ENCODE measurements at places on chromosomes 16 and 17.

DNA sequence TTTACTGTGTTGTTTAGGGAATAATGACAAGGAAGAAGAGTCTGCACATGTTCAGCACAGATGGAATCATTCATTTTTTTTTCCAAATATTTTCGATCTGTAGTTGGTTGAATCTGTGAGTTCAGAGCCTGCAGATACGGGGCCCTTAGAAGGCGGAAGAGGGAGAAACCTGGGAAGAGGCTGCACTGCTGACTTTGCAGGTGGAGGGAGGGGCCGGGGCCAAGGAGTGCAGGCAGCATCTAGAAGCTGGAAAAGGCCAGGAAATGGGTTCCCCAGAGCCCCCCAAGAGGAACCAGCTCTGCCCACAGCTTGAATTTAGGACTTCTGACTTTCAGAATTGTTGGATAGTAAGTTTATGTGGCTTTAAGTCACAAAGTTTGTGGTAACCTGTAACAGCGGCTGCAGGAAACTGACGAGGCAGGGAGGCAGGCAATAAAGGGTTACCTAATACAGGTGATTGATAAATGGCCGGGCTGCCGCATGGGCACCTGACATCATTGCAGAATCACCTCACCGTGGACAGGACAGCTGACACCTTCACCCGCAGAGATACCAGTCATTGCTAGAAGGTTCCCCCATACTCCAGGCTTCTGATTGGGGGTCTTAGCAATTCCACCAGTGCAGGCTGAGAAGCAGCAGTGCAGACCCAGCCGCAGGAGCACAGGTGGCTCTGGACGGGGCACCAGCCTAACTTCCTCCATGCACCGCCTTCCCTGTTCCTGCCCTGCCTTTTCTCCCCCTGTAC, 181.3 kb downstream of the IRF8 start:
- DNase-seq, result no peak

- DNase-seq, result peak; percentile 5
These were observed 16.7 kb downstream of the MMP28 start for GRCh38 chr17:35778641-35779196.

- DNase-seq, result peak; percentile 43
These were observed 204.1 kb upstream of the CIBAR2 start for GRCh38 chr16:85316321-85316919.

- no peak for DNase-seq
These were observed 316.3 kb downstream of the SEC14L1 start for GRCh38 chr17:77456951-77457548.

- DNase-seq, result no peak
These were observed 3.9 kb downstream of the HOXB1 start for GRCh38 chr17:48526608-48527546.

DNA sequence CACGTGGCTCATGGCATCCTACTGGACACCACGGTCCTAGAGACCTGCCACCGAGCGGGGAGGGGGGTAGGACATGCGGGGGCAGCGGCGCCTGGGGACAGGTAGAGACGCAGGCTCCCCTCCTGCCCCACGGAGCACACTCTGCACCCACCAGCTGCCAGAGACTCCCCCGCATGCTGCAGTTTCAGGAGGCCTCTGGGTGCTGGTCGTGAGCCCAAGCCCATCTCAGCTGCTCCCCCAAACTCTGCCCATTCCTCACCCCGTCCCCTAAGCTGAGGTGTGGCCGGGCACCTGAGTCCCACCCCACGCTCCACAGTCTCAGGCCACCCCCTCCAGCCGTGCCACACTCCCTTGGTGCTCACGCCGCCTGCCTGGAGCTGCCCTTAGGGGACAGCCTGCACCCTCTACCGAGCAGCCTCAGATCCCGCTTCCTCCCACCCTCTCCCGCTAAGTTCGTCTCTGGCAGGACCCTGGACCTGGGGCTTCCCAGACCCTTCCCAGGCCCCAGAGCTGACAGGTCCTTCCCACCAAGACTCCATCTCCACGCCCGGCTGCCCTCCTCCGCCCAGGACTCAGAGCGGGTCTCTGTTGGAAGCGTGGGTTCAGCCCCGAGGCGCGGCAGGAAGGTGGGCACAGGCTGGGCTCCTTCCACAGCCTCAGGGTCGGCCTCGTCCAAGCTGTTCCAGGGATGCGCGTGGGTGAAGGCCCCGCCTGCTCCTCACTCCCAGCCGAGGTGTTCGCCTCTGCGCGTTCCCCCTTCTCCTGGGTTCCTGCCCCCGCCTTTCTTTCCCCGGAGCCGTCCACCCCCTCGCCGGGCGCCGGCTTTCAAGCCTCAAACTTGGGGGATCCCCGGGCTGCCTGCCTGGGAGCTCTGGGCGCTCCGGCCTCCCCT, 1.3 kb downstream of the RAB40B start:
- no peak for DNase-seq

DNA sequence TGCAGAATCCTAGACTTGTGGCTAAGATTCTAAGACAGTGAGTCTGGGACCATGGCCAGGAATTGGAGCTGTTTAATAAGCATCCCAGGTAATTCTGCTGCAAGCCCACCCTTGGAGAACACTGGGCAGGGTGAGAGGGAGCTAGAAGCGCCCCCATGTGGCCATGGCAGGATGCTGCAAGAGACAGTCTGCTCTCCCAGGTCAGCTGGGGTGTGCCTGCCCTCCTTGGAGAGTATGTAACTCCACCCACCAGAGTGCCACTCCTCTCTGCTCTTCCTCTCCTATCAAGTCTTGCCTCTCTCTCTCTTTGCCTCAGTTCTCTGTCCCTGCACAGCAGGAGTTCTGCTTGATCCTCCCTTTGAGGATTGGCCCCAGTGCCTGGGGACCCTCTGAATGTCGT, 14.9 kb downstream of the RCVRN start:
- no peak for DNase-seq

DNA sequence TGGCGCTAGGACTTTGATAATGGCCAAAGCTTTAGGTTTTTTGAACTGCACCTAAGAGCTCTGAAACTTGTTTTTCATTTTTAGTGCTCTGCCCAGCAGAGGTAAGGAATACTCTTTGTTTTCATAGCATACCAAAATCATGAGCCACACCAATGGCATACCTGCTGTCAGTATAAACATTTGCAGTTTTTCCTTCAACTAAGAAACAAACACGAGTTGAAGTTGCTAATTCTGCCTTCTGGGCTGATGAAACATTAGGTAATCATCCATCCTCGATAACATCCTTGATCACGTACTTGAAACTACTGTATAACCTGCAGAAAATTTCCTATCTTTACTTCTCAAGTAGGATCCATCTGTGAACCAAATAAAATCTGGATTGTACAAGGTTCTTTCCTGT, 20.6 kb upstream of the B4GALNT2 start:
- DNase-seq, result no peak

GRCh38 chr16:29663016-29663806, at the start of gene SPN:
Gene SPN, plus strand, starts transcription at chr16:29663247. Its CDS starts 482 bp downstream, at chr16:29663729.
- DNase-seq, result no peak

DNA sequence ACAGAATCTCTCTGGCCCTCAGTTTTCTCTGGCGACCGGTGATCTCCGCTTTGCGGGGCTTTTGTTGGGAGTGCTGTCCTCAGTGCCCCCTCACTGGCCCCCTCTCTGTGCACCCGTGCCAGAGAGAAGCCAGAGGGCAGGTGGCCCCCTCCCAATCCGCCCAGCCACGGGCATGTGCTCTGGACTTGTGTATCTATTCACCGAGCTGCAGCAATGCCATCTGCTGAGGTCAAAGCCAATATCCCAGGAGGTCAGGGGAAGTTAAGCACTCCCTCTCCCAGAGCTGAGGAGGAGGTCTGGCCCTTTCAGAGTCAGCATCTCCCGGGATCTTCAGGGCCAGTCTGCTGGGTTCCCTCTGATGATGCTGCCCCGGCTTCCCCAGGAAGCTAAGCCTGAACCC, 5.1 kb downstream of the CACNG5 start:
- no peak for DNase-seq

DNA sequence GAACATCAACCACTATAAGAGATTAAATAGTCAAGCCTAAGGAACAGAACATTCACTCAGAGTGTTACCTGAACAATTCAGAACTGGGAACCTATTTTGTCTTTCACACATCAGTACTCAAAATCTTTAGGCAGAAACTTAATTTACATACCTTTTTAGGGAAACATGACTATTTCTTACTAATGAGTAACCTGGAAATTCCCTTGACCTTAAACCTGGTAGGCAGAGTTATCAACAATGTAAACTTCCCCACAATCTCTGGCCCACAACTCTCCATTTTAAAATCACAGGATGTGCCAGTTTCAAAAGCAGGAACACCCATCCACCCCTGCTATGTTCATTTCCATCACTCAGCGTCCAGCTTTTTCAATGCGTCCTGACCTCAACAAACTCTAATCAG, 132.9 kb upstream of the ANKFN1 start:
- no peak for DNase-seq

GRCh38 chr16:48446534-48446920, 61.3 kb upstream of the SIAH1 start:
- no peak for DNase-seq

DNA sequence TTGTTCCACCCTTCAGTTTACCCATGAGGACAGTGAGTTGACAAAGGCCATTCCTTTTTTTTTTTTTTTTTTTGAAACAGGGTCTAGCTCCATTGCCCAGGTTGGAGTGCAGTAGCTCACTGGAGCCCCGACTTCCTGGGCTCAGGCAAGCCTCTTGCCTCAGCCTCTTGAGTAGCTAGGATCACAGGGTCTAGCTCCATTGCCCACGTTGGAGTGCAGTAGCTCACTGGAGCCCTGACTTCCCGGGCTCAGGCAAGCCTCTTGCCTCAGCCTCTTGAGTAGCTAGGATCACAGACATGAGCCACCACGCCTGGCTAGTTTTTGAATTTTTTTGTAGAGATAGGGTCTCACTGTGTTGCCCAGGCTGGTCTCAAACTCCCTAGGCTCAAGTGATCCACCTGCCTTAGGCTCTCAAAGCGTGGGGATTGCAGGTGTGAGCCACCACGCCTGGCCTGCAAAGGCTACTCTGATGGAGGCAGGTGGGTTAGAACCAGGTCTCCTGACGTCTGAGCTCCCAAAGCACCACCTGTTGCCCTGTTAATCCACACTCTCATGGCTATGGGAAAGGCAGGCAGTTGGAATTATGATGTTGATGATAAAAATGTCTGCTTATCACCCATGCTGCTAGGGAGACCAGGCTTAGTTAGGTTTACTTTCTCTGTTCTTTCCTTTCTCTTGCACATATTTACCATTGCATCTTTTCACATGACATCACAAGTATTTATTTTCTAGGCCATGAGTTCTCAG, 65.2 kb downstream of the KSR1 start:
- DNase-seq, result no peak
